ENCODE measurements at places on chromosomes 1 and 21. TPM values are rescaled to one million over a fixed set of nuclear protein-coding genes. Genes with fewer than 3 reads are reported as not detected.

NGF gene
- total RNA-seq = 3.9 TPM

IL20 gene
- total RNA-seq = not detected

ERRFI1 gene
- 131 TPM for total RNA-seq

CAMK1G gene
- 0.16 TPM for total RNA-seq

NBPF6 gene
- not detected for total RNA-seq

- DNase-seq = no peak
Observed at GRCh38 chr21:35426469-35426868, 377.4 kb upstream of the RUNX1 start.

GRCh38 chr1:9047019-9047418 lies 20.8 kb upstream of the SLC2A7 start:
- DNase-seq = no peak

GRCh38 chr21:29233611-29234540 lies 64.8 kb upstream of the BACH1 start:
- DNase-seq = no peak

DNA sequence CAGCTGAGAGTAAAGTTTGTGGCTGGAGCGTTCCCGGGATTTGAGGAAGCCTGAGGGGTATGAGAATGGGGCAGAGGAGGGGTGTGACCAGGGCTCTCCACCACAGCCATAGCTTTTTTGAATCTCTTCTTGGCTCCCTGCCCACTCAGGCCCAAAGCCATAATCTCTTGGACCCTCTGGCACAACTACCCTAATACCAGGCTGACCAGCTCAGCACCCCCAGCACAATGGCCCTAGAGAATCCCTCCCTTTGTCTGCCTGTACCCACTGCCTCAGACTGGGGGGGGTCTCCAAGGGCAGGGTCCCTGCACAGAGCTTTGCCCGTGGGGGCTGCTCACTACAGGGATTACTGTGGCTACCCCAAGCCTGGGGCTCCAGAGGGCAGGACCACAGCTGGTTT lies 7.5 kb downstream of the DENND4B start:
- no peak for DNase-seq

- no peak for DNase-seq
Observed at GRCh38 chr1:226712742-226713419, 26.2 kb downstream of the ITPKB start.

DNA sequence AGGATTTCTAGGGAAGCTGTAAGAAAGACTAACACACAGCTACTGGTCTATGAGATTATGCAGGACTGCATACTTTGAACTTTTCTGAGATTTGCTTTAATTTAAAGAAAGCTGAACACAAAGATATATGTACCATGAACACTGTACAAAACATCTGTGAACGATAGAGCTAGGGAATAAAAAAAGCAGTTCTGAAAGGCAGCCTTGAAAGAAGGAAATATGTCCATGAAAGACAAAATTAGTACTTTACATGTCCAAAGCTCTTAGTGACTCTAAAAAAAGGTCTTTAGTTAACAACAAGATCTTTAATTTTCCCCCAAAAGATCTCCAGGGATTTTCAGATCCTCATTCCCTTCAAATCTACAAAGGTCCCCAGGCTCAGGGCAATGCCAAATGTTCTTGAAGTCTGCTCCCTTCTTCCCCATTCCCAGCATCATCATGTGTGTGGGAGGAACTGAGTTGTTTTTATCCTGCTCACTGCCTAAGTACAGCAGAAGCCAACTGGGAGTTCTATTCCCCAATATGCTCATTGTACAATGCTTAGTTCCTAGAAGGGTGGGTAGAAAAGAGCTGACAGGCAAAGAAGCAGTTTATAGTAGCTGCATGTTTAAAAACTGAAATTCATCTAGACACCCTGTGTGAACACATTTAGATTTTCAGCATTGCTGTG lies 60.1 kb upstream of the PTCH2 start:
- no peak for DNase-seq

- no peak for DNase-seq
Observed at GRCh38 chr1:186722711-186723309, 42.6 kb upstream of the PTGS2 start.

GRCh38 chr1:53454019-53454418 lies 5.2 kb upstream of the DMRTB1 start:
- DNase-seq = no peak

GRCh38 chr1:56324504-56324903 lies 254.9 kb downstream of the PLPP3 start:
- DNase-seq = no peak

GRCh38 chr1:3732434-3733093 lies 19.7 kb upstream of the CCDC27 start:
- DNase-seq = no peak

DNA sequence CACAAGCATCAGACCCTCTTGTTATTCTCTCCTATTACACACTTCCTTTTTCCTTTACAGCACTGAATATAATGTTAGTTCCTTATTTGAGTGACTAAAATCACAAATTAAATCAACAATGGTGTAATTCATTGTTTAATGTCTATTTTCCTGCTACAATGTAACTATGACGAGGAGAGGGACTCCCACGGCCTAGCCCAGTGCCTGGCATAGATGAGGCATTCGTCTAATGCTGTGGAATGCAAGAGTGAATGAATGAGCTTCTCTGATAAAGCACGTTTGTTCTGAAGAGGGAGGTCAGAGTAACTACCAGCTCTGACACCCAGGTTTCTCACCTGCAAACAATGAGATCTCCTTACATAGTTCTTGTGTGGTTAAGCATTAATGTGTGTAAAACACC lies 479.4 kb downstream of the OMA1 start:
- DNase-seq = no peak

GRCh38 chr1:36908096-36908495 lies 126.2 kb downstream of the GRIK3 start:
- DNase-seq = no peak
